ENCODE measurements at places on chromosomes 7 and 10. TPM values are rescaled to one million over a fixed set of nuclear protein-coding genes. Genes with fewer than 3 reads are reported as not detected.
A peak's percentile ranks its signal among the peaks of the same experiment; 100 is the strongest.

DNA sequence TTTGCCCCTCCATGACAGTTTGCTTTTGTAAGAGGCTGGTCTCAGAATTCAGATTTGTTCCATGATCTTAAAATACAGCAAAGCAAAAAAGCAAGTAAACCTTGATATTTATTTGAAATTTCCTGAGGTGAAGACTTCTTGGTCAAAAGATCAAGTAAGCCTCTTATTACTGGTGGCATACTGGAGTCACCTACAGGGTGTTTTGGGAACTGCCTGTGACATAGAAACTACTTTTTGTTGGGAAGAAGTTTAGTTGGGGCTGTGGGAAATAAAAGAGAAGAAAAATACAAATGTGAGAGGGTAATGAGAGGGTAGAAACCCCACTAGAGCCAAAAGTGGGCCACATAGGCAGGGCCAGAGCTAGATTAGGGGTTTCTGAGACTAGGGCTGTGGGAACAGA lies 217.9 kb downstream of the OTUD1 start:
- no peak for DNase-seq

GRCh38 chr10:22320591-22321155 lies at the start of gene BMI1:
Gene BMI1, plus strand, starts transcription at chr10:22321099. Its CDS starts 5,351 bp downstream, at chr10:22326450.
- DNase-seq: peak; percentile 86

DNA sequence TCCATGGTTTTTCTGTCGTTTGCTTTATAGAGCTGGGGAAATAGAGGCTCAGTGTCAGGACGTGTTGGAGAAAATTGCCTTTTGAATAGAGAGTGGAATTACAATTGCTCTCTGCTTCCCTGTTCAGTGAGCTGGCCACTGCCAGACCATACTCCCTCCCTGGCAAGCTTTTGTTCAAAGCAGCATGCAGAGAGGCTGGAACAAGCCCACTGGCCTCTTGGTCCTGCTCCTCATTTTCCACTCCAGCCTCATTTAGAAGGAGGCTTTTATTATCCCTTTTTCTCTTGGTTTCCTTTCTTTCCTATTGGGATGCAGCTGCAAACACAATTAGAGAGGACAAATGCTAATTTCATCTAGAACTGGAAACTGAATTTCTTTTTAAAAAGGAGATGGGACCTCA lies 302.2 kb upstream of the PODXL start:
- DNase-seq: no peak

- no peak for DNase-seq
These were observed 28.5 kb downstream of the VPS41 start for GRCh38 chr7:38880454-38880853.

DNA sequence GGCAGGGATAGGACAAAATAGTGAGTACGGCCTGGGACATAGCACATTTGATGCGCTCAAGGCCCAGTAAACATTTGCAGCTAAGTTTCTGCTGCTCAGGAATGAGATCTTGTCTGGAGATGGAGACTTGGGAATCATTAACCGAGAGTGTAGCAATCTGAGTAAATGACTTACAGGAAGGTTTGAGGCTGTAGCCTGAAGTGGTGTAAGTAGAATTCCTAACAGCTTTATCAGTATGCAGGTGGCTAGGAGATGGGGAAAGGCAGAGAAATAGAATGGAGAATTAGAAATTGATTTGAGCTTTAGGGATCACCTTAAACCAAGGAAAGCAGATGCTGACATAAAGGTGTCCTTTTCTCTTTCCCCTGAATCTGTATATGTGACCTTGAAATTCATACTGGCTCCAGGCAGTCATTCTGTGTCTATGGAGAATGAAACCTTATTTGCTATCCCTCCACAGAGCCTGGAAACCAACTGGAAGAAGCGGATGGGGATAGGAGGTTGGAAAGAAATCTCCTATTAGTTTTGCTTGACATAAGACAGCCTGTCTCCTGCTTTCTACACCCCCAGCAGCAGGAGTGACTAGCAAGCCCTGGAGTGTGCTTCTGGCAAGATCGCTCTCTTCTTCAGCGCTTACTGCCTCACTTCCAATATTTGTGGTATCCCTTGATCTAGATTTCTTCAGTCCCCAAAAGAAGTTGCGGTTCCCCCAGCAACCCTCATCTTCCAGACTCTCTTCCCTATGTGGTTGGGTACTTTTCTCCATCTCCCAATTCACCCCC lies 6.4 kb upstream of the PON2 start:
- DNase-seq: no peak

GRCh38 chr10:58712141-58712540 lies 199.5 kb downstream of the BICC1 start:
- DNase-seq: no peak

DNA sequence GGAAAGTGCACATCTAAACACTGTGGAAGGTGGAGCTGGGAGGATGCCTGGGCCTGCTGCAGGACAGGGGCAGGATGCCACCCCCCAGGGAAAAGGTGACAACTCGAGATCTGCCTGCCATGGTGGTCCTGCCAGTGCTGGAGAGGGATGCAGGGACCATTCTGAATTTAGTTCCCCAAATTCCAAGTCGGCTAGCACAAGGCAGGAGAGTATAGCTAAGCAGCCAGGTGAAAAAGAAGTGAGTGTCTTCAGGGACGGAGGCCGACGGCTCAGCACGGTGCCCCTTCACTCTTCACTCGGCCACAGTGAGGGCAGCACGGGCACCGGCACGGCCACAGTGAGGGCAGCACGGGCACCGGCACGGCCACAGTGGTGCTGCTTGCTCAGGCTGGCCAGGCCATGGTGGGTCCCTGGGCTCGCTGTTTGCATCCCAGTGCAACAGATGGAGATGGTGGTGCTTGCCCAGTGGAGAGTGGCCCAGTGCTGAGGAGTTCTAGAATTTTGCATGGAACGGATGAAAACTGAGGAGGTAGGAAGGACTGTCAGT lies 161.3 kb upstream of the SHH start:
- DNase-seq: no peak

- DNase-seq: no peak
These were observed 447.8 kb upstream of the KCND2 start for GRCh38 chr7:119825091-119825655.

GRCh38 chr10:129521161-129522025 lies 54.4 kb downstream of the MGMT start:
- DNase-seq: no peak

DNA sequence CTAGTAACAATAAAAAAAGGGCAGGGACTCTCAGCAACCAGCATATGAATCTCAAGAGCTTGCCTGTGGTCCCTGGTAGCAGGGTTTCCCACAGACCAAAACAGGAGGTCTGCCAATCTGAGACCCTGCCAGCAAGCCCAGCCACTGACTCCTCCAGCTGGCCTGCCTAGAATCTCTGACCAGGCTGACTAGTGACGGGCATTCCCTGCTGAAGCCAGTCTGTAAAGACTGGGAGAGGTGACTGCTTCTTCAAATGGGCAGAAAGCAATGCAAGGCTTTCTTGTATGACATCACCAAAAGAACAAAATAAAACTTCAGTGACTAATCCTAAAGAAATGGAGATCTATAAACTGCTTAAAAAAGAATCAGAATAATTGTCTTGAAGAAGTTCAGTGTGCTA lies 249.4 kb downstream of the TCF7L2 start:
- DNase-seq: no peak

CPXM2 gene
- total RNA-seq: not detected

DNA sequence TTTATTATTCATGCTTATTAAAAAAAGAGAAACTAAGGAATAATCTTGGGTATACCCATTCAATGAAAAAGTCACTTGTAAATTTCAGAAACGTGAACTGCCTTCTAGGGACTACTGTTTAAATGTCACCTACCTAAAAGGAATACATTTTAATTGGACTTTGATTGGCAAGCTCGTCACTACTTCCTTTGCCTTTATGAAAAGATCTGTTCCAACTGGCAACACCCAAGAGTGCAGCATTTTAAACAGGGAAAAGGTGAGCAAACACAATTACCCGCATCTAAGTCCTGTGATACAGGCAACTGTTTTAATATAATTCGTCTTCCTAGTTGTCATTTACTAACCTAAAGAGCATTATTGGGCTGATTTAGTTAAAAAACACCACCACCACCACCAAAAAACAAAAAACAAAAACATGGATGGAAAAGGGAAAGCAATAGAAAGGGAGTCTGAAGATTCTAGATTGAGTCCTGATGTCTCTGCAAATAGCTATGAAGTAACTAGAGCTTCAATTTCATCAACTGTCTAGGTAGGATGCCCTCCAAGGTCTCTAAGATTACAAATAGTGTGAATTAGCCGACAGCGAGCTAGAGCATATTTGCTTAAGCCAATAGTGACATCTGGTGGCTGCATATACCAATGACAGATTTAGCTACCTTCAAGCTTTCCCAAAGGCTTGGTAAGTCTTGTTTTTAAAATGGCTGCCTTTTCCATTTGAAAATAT lies 33.8 kb upstream of the ICA1 start:
- DNase-seq: peak; percentile 80
